ENCODE measurements at places on chromosomes 3 and 15. TPM values are rescaled to one million over a fixed set of nuclear protein-coding genes. Genes with fewer than 3 reads are reported as not detected.

GRCh38 chr3:87420171-87420570, 143.8 kb upstream of the POU1F1 start:
- DNase-seq: no peak

- DNase-seq: no peak
These were observed 357.2 kb downstream of the ROBO1 start for GRCh38 chr3:79410617-79411016.

DNA sequence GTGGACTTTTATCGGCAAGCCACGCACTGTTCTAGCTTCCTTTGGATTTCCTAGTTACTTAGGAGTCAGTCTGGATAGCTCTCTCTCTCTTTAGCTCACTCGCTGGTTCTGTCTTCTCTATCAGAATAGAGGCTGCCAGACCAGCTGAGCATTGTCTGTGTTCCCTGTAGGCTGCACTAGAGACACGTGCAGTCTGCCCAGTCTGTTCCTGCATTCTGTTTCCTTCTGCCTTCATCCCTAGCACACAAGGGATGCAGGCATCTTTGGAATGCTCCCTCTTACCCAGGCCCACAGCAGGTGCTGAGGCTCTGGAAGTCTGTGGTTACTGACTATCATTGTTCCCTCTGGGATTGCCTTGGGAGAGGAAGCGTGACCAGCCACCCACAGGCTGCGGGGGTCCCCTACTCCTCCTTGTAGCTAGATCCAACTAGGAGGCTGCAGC, 322.8 kb downstream of the ZNF621 start:
- DNase-seq: no peak

- DNase-seq: peak; percentile 71
These were observed at the start of gene NEK10 for GRCh38 chr3:27368831-27369607. NEK10 (minus strand) TSS chr3:27369383; CDS start chr3:27352882, 16,501 bp downstream.

- no peak for DNase-seq
These were observed 18.7 kb upstream of the RTP2 start for GRCh38 chr3:187721055-187721454.

Gene XYLB
- polyA plus RNA-seq: 12.8 TPM

Gene TTBK2
- polyA plus RNA-seq: 4.0 TPM

Gene MEX3B
- polyA plus RNA-seq: 8.3 TPM

Gene PLIN1
- not detected for polyA plus RNA-seq

Gene YEATS2
- 14.7 TPM for polyA plus RNA-seq

Gene GABRB3
- 0.27 TPM for polyA plus RNA-seq
